GM19239 (cell line): ENCODE measurements at places on chromosomes 16 and 17.
A peak's percentile ranks its signal among the peaks of the same experiment; 100 is the strongest.

- DNase-seq: no peak
Observed at GRCh38 chr17:76266244-76266938, 1.2 kb downstream of the UBALD2 start.

DNA sequence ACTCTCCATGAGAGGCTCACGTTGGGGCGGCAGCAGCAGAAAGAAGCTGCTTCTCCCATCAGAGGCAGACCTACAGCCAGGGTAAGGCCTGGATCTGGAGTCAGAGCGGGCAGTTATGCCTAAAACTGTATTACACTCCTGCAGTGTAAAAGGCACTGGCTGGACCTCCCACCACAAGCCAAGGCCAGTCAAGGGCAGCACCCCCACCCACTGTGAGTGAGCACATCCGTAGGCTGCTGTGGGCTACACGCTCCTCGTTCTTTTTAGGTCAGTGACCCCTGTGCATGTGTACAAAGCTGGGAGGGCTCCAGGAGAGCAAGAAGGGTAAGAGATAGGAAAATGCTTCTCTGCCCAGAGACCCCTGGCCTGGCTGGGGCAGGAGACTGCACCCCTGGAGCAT, 20.7 kb downstream of the DCAKD start:
- no peak for DNase-seq

- DNase-seq: no peak
Observed at GRCh38 chr16:56389554-56389953, 35.8 kb downstream of the AMFR start.

- no peak for DNase-seq
Observed at GRCh38 chr16:89172528-89173173, 1.1 kb downstream of the CDH15 start.

- DNase-seq: no peak
Observed at GRCh38 chr16:63890081-63890480, 1231.8 kb downstream of the CDH11 start.

- no peak for DNase-seq
Observed at GRCh38 chr16:69924041-69924775, 26.9 kb upstream of the CLEC18A start.

DNA sequence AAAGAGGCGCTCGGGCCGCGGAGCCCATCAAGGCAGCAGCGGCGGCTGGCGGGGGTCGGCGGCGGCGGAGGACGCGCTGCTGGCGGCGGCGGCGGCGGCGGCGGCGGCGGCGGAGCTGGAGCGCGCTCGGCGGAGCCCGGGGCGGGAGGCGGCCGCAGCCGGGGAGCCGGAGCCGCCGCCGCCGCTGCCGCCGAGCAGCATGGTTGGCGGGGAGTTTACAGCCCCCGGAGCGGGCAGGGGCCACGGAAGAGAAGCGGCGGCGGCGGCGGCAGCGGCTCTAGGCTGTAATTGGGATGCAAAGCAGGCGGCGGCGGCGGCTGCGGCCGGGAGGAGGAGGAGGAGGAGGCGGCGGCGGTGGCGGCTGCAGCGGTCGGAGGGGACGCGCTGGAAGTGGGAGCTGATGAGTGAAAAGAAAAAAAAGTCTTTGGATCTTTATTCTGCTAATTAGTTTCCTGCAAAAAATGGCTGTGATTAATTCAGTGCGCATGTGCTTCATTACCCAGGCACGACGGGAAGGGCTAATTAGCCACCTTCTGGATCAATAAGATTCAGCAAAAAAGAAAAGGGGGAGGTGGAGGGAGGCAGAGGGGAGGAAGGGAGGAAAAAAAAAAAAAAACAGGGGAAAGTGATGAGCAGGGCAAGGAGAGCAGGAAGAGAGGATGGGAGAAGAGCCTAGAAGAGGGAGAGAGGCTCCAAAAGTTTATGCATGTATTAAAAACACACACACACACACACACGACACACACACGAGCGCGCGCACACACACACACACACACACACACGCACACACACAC, 10.9 kb upstream of the ZFHX3 start:
- peak; percentile 48 for DNase-seq

- no peak for DNase-seq
Observed at GRCh38 chr17:885971-886571, 93.5 kb downstream of the NXN start.

DNA sequence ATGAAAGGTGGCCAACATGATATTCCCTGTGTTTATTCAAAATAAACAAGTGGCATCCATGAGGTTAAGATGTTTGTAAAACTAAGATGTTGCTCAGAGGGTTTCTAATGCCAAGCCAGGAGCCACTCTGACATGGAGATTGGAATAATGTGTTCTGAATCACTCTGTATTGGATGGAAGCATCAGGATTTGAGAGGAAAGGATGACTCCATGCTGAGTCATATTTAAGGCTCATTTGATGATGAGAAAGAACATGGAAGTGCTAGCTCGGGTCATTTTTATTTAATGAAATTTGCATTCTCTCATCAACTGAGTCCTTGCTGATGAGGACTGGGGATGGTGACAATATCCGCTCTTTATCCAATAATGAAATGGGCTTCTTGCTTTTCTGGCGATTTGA, 6.2 kb downstream of the VAT1L start:
- DNase-seq: no peak

GRCh38 chr16:75251280-75252048, at the start of gene BCAR1:
Gene BCAR1, minus strand, starts transcription at chr16:75251624. Its CDS starts 142 bp downstream, at chr16:75251482.
- peak; percentile 91 for DNase-seq

GRCh38 chr17:5745111-5745813, 161.0 kb upstream of the NLRP1 start:
- DNase-seq: no peak

- no peak for DNase-seq
Observed at GRCh38 chr16:54176376-54176901, 110.1 kb downstream of the IRX3 start.

DNA sequence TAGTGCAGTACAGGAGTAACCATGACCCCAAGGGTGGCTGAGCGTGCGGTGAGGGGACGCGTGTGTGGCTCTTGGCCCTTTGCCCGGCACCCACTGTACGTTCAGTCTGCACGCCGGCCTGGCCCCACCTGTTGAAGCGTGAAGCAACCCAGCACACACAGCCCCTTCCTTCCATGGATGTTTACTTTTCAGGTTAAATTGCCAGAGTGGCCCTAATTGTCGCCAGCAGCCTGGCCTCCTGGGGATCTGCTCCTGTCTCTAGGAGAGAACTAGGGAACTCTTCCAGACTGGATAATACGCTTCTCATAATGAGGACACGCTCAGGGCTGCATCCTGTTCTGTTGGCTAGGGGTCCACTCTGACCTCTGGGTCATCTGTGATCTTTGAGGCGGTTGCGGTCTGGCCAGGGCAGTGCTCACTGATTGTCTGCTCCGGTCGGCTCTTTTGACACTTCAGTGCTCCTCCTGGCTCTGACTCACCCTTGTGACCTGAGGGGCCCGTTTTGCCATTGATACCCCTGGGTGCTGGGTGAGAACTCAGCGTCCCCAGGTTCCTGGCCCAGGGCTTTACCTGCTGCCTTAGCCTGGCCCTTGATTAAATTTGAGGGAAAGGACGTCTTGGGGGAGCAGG, 27.7 kb downstream of the TPSG1 start:
- no peak for DNase-seq

DNA sequence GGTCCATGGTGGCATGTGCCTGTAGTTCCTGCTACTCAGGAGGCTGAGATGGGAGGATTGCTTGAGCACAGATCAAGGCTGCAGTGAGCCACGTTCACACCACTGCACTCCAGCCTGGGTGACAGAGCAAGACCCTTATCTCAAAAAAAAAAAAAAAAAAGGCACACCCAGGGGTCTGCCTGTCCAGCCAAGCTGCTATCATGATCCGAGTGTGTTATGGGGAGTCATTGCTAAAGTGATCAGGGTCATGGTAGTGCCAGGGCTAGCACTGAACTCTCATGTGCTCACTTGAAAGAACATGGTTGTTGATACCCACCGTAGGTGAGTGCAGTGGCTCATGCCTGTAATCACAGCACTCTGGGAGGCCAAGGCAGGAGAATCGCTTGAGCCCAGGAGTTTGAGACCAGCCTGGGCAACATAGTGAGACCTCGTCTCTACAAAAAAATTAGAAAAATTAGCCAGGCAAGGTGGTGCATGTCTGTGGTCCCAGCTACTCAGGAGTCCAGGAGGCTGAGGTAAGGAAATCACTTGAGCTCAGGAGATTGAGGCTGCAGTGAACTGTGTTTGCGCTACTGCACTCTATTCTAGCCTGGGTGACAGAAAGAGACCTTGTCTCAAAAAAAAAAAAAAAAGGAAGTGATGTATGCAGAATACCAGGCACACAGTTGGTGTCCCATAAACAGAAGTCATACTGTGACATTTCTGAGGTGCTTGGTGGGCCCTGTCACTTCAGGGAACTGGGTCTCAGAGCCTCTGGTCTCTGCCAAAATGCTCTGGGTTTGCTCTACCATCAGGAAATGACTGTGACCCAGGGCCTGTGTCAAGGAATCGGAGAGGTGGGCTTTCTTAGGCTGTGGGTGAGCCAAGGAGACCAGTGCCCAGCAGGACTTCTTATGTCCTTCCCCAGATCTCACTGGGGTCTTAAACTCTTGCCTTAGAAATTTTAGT, 2.2 kb downstream of the PRM1 start:
- DNase-seq: no peak
